Activated CD4-positive, alpha-beta memory T cell treated with anti-CD3 and anti-CD28 coated beads for 36 hours (primary cell): ENCODE measurements at places on chromosomes 4 and X. TPM values are rescaled to one million over a fixed set of nuclear protein-coding genes. Genes with fewer than 3 reads are reported as not detected.
A peak's percentile ranks its signal among the peaks of the same experiment; 100 is the strongest.

GRCh38 chr4:24675721-24676389, 91.5 kb upstream of the DHX15 start:
- peaks cover 10% of the 10 kb centered on the region for H3K27me3 ChIP-seq
- no peak for DNase-seq
- no peaks in the 10 kb centered on the region for H3K36me3 ChIP-seq
- no peak overlapping the region for H3K4me3 ChIP-seq
- no peak overlapping the region for H3K27ac ChIP-seq

GRCh38 chrX:148134578-148134977, 153.4 kb downstream of the FMR1NB start:
- no peaks in the 10 kb centered on the region for H3K36me3 ChIP-seq
- DNase-seq: no peak
- H3K27me3 ChIP-seq: no peaks in the 10 kb centered on the region

DNA sequence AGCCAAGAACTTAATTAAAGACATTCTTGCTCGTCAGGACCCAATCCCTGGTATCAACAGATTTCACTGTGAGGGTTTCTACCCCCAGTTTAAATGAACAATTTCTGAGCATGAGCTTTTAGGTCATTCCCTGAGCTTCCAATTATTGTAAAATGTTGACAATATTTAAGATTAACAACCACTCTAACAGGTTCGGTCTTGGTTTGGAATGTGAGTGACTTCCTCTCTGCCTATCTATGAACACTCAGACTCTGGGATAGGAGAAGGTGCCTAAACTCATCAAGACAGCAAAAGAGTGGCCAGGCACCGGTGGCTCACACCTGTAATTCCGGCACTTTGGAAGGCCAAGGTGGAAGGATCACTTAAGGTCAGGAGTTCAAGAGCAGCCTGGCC, 82.9 kb upstream of the TMEM150C start:
- no peaks in the 10 kb centered on the region for H3K36me3 ChIP-seq
- no peaks in the 10 kb centered on the region for H3K4me1 ChIP-seq
- peaks cover 2% of the 10 kb centered on the region for H3K27me3 ChIP-seq
- H3K4me3 ChIP-seq: no peak overlapping the region

DNA sequence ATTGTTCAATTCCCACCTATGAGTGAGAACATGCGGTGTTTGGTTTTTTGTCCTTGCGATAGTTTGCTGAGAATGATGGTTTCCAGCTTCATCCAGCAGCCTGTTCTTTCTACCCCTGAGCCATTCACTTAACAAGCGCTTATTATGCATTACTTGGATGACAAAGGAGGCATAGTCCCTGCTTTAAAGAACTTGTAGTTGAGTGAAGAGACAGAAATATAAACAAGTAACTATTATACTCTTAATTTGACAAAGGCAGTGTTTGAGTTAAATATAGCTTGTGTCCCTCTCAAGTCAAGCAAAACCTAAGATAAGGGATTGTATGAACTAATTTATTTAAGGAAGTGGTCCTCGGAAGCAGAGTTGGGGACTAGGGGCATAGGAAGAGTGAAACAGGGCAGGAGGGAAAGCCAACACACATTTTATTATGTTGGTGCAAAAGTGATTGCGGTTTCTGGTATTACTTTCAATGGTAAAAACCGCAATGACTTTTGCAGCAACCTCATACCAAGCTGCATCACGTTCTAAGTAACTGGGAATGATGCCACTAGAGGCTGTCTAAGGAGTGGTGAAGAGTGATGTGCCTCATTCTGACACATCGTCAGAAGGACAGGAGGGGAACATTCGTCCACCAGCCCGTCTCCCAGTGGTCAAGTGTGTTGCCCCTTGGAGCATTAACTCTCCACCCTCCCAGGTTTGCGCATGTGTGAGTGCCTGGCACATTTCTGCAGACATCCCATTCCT, 41.8 kb downstream of the QDPR start:
- H3K36me3 ChIP-seq: no peaks in the 10 kb centered on the region
- H3K4me3 ChIP-seq: no peak overlapping the region
- no peaks in the 10 kb centered on the region for H3K4me1 ChIP-seq
- H3K27me3 ChIP-seq: no peaks in the 10 kb centered on the region

GRCh38 chrX:72053508-72053907, 78.2 kb downstream of the RTL5 start:
- H3K4me1 ChIP-seq: peaks cover 3% of the 10 kb centered on the region
- no peak for DNase-seq
- H3K27ac ChIP-seq: no peak overlapping the region
- no peak overlapping the region for H3K4me3 ChIP-seq

DNA sequence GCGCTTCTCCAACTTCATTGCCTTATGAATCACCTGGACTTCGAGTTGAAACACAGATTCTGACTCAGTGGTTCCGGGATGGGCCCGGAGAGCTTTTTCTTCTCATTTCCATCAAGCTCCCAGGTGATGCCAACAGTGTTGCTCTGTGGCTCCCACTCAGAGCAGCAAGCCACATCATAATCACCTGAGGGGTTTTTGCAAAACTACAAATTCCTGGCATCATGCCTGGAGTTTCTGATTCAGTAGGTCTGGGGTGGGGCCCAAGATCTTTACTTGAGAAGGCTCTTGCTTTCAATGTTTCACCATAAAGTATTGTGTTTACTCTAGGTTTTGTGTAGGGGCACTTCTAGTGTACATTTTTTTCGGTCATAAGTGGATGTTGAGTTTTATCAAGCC, 7.0 kb downstream of the MTM1 start:
- peak; percentile 85 for DNase-seq
- peak overlapping the region; percentile 68 for H3K4me3 ChIP-seq
- no peaks in the 10 kb centered on the region for H3K27me3 ChIP-seq
- peak overlapping the region; percentile 97 for H3K27ac ChIP-seq
- H3K4me1 ChIP-seq: peaks cover 85% of the 10 kb centered on the region
- H3K36me3 ChIP-seq: peaks cover 1% of the 10 kb centered on the region

- DNase-seq: peak; percentile 99
- peak within 1 kb of the TSS; percentile 96 for H3K27ac ChIP-seq
- H3K27me3 ChIP-seq: no peaks in the 10 kb centered on the region
- H3K36me3 ChIP-seq: peaks cover under 1% of the 10 kb centered on the region
- H3K4me3 ChIP-seq: peak within 1 kb of the TSS; percentile 88
These were observed at the start of gene USP53 for GRCh38 chr4:119212234-119212963. USP53 (plus strand) TSS chr4:119212713; CDS start chr4:119239760, 27,047 bp downstream.

Gene CXCR3
- 28.5 TPM for total RNA-seq

Gene SMIM10L2A
- 0.24 TPM for total RNA-seq

Gene LRIT3
- total RNA-seq: 0.14 TPM

Gene GRIA3
- not detected for total RNA-seq
